ENCODE measurements at places on chromosomes 4 and X.

- DNase-seq: no peak
Measured at GRCh38 chrX:118558926-118559325, 63.3 kb downstream of the DOCK11 start.

GRCh38 chr4:31657859-31658570 lies 937.8 kb downstream of the PCDH7 start:
- DNase-seq: no peak

GRCh38 chr4:161554372-161554990 lies 609.3 kb downstream of the FSTL5 start:
- DNase-seq: no peak

DNA sequence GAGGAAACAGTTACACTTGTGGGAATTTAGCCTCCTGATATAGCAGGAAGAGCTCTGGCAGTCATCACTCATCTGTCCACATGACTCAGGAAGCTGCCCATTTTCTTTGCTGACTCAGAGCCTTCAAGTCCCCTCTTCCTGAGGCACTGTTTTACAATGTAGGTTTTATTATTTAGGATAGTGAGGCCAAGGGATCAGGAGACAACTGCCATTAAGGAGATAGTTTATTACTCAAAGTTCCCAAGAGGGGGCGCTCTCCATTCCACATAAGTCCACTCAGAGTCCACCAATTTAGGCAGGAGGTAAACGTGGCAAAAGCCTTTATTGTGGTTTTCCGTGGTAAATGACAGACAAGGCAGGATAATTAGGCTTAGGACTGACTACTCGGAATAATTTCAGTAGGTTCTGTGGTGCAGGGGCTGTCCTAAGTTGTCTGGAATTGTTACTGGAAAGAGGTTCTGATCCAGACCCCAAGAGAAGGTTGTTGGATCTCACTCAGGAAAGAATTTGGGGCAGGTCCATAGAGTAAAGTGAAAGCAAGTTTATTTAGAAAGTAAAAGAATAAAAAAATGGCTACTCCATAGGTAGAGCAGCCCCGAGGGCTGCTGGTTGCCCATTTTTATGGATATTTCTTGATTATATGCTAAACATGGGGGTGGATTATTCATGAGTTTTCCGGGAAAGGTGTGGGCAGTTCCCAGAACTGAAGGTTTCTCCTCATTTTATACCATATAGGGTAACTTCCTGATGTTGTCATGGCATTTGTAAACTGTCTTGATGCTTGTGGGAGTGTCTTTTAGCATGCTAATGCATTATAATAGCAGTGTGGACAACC lies 96.0 kb upstream of the RAB40AL start:
- no peak for DNase-seq

GRCh38 chrX:99461223-99461622 lies 948.9 kb downstream of the PCDH19 start:
- DNase-seq: no peak

DNA sequence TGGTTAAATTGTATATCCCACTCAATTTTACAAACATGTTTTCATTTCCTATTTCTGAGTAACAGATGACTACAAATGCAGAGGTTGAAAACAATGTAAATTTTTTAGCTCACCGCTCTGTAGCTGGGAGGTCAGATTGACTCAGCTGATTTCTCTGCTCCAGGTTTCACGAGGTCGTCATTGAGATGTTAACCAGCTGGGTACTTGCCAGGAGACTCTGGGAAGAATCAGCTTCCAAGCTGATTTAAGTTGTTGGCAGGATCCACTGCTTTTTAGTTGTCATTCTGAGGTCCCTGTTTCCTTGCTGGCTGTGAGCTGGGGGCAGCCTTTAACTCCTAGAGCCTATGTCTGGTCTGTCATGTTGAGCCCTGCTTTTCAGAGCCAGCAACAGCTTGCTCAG lies 864.3 kb upstream of the AGA start:
- no peak for DNase-seq

- DNase-seq: no peak
Measured at GRCh38 chrX:10477525-10477924, 142.9 kb downstream of the MID1 start.

GRCh38 chr4:176953021-176953420 lies 160.3 kb upstream of the VEGFC start:
- DNase-seq: no peak

- no peak for DNase-seq
Measured at GRCh38 chr4:80586716-80587115, 251.2 kb downstream of the CFAP299 start.

Data from H1 (cell line).